ENCODE measurements at places on chromosomes 4 and X.

DNA sequence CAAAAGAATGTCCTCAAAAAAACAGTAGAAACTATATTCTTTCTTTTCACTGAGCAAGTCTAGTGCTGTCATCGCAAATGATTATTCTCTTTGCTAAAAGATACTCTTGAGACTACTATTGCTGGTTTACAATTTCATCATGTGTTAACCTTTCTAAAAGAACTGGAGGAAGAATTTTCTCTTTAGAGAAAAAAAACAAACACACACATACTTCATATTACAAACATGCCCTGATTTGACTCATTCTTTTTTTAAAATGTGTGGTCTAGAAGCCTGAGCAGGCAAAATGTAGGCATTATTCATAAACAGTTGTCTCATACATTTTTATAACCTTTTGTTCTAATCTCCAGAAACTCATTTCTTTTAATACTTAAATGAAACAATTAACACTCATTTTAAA lies 60.6 kb upstream of the FAT4 start:
- DNase-seq = no peak

DNA sequence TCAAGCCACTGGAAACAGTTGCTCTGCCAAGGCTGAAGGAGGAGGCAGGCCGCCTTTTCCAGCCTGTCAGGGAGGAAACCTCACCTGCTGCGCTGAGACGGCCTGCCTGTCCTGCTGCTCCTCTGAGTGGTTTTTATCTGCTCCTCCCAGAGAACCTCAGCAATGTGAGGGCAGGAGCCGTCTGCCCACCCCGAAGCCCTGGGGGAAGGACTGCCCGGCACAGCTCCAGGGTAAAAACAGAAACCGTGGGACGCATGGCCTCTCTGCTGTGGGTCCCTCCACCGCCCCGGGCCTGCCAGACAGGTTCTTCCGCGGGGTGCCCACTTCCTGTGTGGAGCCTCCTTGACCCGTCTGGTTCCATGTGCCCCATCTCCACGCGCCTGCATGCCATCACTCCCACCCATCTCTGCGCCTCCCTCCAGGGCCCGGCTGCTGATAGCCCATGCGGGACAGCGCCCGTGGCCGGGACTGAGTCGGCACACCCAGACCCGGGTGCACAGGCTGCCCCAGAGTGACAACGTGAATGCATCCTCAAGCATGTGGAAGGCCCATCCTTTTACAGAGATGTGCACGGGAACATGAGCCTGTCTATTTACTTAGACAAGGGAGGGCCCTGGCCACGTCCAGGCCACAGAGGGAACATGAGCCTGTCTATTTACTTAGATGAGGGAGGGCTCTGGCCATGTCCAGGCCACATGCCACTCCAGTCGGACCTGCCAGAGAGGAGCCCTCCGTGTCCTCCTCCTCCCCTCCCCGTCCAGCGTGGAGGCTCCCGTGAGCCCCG lies 4.0 kb upstream of the SLC49A3 start:
- no peak for DNase-seq

GRCh38 chr4:169106696-169107229 lies 96.7 kb upstream of the CBR4 start:
- DNase-seq = no peak

DNA sequence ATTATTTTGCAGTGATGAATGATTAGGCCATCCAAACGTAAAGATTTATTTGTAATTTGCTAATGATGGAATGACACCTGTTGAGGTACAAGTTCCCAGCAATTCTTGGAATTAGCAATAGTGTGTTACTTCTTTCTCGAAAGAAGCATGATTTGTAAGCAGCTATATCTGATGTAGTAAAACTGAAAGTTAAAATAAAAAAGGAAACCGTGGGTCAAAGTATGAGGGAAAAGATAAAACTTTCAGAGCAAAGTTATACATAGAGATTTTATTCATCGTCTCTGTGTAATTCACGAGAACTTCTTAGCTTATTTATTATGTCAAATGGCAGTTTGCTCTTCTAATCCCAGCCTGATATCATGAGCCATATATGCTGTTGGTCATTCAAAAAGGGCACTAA lies 59.0 kb downstream of the NFKB1 start:
- no peak for DNase-seq

DNA sequence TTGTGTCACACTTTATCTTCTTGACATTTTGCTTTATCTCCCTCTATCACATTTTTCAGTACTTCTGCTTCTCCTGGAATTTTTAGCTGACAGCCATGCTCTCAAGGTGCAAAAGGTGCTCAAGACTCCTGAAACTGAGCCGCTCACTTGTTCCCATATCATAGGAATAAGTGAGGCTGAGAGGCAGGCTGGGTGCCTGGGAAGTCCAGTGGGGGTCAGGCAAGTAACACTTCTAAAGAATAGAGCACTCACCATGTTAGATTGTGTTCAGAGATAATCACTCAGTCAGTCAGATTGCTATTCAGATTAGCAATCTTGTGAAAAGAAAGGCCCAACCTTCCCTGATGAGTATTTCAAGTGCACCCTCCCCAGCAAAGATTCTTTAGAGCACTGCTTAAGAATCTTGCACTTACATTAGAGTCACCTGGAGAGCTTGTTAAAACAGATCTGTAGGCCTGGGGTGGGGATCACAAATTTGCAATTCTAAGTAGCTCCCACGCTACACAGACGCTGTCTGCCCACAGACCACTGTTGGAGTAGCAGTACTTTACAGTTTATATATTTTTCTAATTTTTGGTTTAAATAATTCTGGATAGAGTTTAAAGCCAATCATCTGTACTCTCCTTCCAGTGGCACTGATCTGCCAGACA lies 23.1 kb upstream of the LRAT start:
- no peak for DNase-seq

- no peak for DNase-seq
Observed at GRCh38 chr4:88730811-88731210, 33.2 kb upstream of the NAP1L5 start.

DNA sequence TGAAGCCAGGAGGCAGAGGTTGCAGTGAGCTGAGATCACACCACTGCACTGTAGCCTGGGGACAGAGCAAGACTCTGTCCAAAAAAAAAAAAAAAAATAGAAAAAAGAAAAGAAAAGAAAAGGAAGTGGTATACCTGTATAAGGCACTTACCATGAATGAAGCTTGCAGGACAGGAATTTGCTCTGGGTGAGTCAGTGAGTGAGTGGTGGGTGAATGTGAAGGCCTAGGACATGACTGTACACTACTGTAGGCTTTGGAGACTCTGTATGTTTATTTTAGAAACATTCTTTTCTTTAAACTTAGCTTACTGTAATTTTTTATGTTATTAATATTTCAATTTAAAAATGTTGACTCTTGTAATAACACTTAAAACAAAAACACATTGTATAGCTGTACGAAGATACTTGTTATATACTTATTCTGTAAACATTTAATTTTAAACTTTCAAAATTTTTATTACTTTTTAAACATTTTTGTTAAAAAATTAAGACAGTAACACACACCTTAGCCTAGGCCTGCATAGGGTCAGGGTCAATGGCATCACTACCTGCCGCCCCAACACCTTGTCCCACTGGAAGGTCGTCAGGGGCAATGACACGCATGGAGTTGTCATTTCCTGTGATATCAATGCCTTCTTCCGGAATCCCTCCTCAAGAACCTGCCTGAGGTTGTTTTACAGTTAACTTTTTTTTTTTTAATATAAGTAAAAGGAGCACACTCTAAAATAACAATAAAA lies 78.7 kb downstream of the CLNK start:
- DNase-seq = no peak

DNA sequence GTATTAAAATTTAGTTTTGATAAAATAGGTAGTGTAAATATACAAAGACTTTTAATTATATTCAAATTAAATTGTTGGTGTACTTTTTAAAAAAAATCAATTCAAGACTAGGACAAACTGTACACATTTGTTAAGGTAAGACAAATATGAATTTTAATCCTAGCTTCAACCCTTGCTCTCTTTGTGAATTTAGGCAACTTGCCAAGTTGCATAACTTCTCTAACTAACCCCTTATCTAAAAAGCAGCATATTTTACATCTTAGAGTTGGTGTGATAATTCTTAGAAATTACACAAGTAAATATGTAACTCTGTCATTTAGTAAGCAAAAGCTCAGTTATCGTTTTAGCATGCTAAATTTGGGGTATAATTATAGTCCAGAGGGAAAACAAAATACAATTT lies 78.1 kb upstream of the FSTL5 start:
- DNase-seq = no peak

DNA sequence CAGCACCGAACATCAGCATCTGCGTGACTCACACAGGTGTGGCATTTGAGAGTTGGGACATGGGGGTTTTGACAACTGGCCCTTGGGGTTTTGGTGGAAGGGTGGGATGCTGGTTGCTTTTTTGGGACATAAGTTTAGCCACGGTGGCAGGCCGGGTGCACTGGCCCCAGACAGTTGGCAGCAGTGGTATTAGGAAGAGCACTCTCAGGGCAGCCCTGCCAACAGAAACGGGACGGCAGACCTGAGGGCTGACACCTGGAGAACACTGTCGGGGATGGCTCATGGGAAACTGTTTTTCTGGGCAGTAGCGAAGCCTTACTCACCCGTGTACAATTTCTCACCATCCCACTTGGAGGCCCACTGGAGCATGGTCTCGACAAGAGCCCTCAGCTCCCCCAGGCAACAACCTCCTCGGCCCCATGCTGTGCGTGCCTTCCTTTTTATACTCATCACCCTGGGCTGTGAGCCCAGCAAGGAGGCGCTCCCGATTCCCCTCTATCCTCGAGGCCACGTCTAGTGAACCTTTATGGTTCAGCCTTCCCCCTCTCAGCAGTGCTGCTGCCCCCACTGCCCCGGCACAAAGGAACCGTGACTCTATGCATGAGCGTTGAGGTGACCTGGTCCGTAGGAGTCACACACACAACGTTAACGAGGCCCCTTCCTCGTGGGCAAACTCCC lies 30.6 kb downstream of the WDR1 start:
- DNase-seq = no peak

DNA sequence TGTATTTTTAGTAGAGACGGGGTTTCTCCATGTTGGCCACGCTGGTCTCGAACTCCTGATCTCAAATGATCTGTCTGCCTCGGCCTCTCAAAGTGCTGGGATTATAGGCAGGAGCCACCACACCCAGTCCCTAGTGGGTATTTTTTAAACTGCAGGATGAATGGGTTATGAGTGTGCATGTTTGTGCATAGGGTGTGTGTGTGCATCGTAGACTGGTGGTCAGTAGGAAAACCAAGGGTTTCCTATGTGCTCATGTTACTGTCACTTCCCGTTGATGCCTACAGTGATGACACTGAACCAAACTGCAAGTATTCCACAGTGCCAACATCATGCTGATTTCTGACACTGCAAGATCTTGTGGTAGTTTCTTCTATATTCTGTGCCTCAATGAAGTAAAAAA lies 41.1 kb downstream of the DDIT4L start:
- DNase-seq = no peak

DNA sequence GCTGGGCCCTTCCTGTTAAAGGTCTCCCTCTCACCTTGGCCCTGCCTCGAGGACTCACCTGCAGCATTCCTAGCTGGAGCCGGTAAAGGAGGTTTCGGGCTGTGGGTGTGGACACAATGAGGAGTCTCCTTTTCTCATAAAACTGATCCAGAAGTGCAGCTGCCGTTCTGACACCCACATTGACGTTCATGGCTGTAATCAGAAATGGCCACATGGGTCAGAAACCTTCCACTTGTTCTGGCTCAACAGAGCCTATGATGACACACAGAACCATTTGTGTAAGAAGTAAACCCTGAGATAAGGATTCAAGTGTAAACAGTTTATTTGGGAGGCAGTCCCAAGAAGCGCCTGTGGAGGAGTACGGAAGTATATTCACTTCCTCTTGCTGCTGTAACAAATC lies 63.8 kb downstream of the SRPX start:
- DNase-seq = no peak

DNA sequence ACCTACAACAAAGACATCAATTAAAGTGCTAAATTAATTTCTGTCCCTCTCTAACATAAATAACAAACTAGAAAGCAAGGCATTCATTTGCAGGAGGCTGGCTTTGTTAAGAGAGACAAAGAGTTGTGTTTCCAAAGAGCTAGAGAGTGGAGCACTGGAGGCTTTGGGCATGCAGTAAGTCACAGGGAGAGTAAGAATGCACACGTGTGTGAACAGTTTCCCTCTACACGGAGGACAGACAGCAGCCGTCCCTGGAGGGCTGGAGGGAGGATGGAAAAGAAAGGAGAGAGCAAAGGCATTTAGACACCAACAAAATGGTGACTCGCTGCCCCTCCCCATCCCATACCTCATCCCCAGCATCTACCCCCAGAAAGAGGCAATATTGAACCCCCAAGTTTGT lies 20.4 kb upstream of the DCHS2 start:
- DNase-seq = no peak

GRCh38 chrX:134481339-134481738 lies 21.4 kb downstream of the HPRT1 start:
- DNase-seq = no peak

- DNase-seq = no peak
Observed at GRCh38 chr4:6251365-6251764, 18.3 kb upstream of the WFS1 start.

DNA sequence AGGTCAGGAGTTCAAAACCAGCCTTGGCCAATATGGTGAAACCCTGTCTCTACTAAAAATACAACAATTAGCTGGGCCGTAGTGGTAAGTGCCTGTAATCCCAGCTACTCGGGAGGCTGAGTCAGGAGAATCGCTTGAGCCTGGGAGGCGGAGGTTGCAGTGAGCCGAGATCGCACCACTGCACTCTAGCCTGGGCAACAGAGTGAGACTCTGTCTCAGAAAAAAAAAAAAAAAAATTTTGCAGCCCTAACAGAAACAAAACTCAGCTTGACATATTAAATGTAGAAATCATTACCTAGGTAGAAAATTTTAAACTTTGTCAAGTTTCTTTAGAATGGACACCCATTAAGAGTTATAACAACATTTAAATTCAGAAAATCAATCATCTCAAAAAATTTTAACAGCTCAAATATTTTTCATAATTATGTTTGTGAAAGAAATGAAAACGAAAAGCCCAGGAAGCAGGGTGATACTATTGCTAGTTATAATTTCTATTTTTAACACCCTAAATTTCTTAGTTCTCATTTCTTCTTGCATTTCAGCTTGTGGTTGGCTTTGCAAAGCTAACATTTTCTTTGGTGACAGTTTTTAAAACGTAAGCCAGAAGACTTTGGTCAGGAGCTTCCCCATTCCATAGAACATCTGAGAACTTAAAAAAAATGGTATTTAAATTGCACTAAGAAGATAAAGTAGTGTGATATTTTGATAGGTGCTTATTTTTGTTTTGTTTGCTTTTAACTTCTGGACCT lies 33.3 kb upstream of the RBBP7 start:
- DNase-seq = no peak

DNA sequence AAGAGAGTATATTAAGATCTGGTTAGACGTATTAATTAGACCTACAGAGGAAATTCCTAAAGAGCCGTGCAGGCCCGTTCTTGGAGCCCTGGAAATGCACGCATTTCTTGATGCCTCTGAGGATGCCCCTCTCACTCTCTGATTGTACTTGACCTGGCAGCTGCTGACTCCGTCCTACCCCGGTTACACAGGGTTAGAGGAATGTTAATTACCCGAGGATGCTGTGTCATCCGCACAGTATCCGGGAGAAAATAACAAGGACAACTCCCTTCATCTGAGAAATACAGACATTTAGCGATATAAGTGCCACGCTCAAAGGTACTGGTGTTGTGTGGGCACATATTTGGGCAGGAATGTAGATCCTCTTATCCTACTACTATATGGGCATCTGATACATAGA lies 404.6 kb upstream of the FAT1 start:
- DNase-seq = no peak
